ENCODE measurements at places on chromosomes 5 and 9. TPM values are rescaled to one million over a fixed set of nuclear protein-coding genes. Genes with fewer than 3 reads are reported as not detected.

LCN10 gene
- total RNA-seq: not detected

COL5A1 gene
- 0.13 TPM for total RNA-seq

DNA sequence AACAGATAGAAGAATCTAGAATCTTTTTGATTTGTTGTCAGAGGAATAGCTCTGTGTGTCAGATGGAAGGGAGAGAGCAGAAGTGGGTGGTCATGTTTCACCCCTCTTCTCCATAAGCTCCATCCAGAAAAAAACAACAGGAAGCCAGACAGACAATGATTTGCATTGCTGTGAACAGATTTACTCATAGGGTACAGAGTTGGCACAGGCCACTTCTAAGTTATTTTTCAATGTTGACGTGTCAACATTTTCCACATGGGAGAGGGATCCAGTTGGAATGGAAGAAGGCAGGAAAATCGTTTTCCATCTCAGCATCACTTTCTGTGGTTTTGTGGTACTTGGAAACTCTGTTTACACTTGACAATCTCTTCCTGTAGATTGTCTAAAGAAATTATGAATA, 86.7 kb downstream of the INSYN2B start:
- DNase-seq: no peak

- DNase-seq: no peak
Measured at GRCh38 chr5:143093452-143094086, 309.9 kb downstream of the NR3C1 start.

EPB41L4B gene
- total RNA-seq: 0.38 TPM

DNA sequence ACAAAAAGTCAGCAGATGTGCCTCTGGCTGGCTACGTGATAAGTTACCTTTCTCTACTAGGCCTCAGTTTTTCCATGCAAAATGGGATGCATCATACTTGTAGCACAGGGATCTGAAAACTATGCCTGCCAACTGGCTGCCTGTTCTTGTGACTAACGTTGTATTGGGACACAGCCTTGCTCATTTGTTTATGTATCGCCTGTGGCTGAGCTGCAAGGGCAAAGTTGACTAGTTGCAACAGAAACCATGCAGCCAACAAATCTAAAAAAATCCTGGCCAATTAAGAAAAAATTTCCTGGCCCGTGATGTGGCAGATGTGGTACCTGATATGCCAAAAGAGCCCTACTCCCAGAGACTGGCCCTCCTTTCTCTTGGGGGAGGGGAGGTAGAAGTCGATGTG, 131.3 kb downstream of the SEC61B start:
- no peak for DNase-seq

- DNase-seq: no peak
Measured at GRCh38 chr5:77397686-77398292, 94.3 kb downstream of the WDR41 start.

NR5A1 gene
- total RNA-seq: 0.40 TPM

DNA sequence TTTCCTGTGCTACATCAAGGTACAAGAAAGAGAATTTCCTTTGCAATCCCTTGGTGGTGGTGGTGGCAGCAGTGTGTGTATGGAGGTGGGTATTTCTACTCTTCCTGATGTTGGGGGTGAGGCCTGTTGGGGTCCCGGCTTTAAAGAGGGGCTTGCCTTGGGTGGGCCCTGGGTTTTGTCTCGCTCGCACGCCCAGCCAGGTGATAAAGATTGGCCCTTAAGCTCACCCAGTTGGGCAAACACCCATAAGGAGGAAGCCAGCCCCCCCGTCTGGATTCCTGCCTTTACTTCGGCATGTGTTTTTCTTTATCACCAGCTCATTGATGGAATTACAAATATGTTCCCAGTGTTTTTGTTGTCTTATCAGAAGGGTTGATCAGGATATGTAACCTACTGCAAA, 16.0 kb upstream of the SARDH start:
- no peak for DNase-seq

All from K562 (cell line).